ENCODE measurements at places on chromosomes 3 and 15.
A peak's percentile ranks its signal among the peaks of the same experiment; 100 is the strongest.

DNA sequence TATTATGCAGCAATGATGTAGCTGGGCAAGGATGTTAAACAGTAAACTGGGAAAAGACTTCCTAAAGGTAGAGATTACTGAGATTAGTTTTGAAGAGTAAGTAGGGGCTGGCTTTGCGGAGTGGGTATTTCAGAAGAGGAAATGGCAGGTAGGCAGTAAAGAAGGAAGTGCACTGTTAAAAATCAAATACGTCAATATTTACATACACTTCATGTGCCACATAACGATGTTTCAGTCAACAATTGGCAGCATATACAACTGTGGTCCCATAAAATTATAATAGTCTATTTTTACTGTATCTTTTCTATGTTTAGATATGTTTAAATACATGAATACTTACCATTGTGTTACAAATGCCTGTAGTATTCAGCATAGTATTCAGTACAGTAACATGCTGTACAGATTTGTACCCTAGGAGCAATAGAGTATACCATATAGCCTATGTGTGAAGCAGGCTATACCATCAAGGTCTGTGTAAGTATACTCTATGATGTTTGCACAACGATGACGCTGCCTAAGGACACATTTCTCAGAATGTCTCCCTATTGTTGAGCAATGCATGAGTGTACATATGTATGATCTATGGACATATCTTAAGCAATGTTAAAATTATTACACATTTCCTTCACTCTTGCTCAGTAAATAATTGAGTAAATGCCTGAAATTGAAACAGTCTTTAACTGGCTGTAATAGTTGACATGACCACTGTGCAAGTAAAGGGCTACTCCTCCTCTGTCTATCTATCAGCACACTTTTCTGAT, 196.7 kb downstream of the ISL2 start:
- DNase-seq: no peak

GRCh38 chr3:89392991-89393390, 285.6 kb downstream of the EPHA3 start:
- no peak for DNase-seq

- no peak for DNase-seq
Observed at GRCh38 chr3:111542611-111543300, 759 bp downstream of the CD96 start.

DNA sequence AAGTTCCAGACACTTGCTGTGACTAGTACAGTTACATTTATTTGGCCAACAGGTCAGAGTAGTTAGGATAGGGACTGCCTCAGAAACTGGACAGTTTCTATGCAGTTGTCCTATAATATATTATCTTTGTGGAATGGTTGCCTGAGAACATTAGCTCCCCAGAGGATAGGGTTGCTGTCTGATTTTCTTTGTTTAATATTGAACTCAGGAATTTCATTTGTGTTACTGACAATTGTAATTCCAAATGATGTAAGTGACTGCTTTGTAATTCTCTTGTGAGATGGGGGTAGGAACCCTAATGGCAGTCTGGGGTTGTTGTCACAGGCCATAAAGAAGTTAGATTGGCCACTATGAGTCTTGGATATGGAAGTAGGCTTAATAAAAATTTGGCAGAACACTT, 2.2 kb downstream of the NXPE3 start:
- no peak for DNase-seq

- DNase-seq: no peak
Observed at GRCh38 chr15:69813881-69814280, 283.8 kb downstream of the TLE3 start.

GRCh38 chr3:66602691-66603090, 101.9 kb upstream of the LRIG1 start:
- no peak for DNase-seq

DNA sequence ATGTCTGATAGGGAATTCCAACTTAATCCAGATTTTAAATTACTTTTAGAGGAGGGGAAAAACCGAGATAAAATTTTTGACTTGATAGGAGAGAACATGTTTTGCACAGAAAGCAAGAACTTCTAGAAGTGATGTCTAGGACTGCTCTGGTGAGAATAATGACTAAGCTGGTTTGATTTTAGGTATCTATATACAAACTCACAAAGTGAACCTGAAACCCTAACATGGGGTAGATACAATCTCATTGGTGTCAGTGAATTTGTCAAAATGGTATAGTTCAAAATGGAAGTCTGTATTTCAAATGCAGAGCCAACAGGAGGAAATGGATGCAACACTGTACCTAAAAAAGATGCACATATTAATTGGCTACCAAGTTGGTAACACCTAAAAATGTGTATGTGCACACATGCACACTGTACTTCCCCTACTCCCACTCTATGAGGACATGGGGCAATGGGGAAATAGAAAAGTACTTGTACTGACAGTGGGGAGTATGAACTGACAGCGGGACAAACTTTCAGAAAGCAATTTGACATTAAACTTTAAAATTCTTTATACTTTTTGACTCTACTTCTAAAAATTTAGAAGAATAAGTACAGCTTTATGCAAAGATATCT, 53.0 kb downstream of the NR1I2 start:
- DNase-seq: no peak

GRCh38 chr3:112930771-112931170, 44.1 kb downstream of the CD200R1 start:
- no peak for DNase-seq

- DNase-seq: no peak
Observed at GRCh38 chr3:123423031-123423430, 25.9 kb downstream of the ADCY5 start.

DNA sequence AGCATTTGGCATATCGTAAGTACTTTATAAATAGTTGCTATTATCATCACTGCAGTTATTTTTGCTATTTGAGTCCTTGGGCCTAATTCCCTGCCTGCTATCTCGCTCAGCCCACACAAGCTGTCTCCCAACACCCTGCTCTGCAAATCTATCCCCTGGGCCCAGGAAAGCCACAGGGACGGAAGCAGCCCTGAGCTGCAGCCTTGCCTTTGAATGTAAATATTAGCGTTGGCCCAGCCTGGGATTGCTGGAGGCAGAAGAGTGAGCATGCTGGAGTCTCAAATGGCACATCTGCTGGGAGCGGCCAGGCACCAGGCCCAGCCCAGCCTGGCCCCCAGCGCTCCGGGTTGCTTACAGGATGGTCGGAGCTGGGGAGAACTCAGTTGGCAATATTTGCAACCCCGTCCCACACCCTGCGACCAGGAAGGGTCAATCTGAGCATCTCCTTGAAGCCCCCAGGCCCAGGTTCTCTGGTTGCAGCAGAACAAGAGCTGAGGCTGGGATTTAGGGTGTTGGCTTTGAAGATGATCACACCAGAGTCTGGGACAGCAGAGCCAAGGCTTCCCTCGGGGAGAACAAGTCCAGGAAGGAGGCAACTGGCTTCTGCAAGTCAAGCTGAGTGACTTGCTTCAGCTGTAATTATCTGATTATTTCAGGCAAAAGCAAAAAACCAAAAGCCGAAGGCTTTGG, 529.6 kb downstream of the SHQ1 start:
- DNase-seq: no peak

- DNase-seq: no peak
Observed at GRCh38 chr3:21237638-21238037, 513.4 kb downstream of the ZNF385D start.

GRCh38 chr3:187709155-187709554, 6.8 kb upstream of the RTP2 start:
- DNase-seq: no peak

DNA sequence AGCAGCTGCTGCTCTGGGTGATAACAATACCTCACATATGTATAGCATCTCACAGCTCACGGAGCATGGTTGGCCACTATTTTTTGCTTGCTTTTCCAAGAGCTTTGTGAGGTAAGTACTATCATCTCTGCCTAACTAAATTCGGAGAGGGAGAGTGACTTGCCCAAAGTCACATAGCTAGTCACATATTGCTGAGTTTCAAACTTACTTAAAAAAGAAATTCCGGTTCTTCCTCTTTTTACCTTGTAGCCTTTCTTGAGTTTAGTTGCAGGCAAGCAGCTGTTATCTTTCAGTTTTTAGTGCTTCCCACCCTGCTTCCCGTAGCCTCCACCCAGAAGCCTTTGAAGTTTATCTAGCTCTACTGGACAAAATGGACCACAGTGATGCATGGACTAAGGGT, 309.2 kb downstream of the PDCD6IP start:
- DNase-seq: no peak

- no peak for DNase-seq
Observed at GRCh38 chr15:64447536-64448315, 12.7 kb upstream of the ZNF609 start.

GRCh38 chr3:192915722-192916121, 1.9 kb downstream of the MB21D2 start:
- DNase-seq: no peak

- peak; percentile 49 for DNase-seq
Observed at GRCh38 chr3:24185738-24186384, 240.8 kb downstream of the NR1D2 start.

- DNase-seq: no peak
Observed at GRCh38 chr3:111910806-111911205, 51.7 kb downstream of the PHLDB2 start.

GRCh38 chr3:36918050-36918449, 26.8 kb downstream of the TRANK1 start:
- DNase-seq: no peak

- no peak for DNase-seq
Observed at GRCh38 chr3:81500039-81500438, 261.4 kb downstream of the GBE1 start.

DNA sequence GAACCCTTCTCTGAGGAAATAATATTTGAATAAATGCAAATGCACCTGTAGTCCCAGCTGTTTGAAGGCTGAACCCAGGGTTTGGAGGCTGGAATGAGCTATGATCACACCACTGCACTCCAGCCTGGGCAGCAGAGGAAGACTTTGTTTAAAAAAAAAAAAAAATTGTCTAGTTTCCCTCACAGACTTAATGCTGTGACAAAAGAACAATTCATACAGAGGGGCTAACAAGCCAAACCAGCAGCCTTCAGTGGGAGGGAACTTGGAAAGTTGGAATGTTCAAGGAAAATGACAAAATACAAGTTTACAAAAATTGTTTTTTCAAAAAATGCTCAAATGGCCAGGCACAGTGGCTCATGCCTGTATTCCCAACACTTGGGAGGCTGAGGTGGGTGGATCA, 228.0 kb upstream of the CGNL1 start:
- no peak for DNase-seq

- DNase-seq: no peak
Observed at GRCh38 chr3:150275941-150276340, 132.2 kb upstream of the TSC22D2 start.

- no peak for DNase-seq
Observed at GRCh38 chr3:59481776-59482400, 432.1 kb upstream of the CFAP20DC start.

GRCh38 chr3:146325170-146325569, 74.3 kb upstream of the PLSCR4 start:
- no peak for DNase-seq

Measured in activated CD8-positive, alpha-beta T cell treated with anti-CD3 and anti-CD28 coated beads for 36 hours (primary cell).